ENCODE measurements at places on chromosomes 11 and 22.

GRCh38 chr11:128208329-128209137, 378.8 kb downstream of the ETS1 start:
- no peak for DNase-seq

GRCh38 chr11:15149050-15149449, 34.3 kb downstream of the INSC start:
- DNase-seq, result no peak

GRCh38 chr22:30675436-30675835, 7.8 kb upstream of the DUSP18 start:
- DNase-seq, result no peak

GRCh38 chr11:64413417-64413816, 54.5 kb downstream of the RPS6KA4 start:
- DNase-seq, result no peak

DNA sequence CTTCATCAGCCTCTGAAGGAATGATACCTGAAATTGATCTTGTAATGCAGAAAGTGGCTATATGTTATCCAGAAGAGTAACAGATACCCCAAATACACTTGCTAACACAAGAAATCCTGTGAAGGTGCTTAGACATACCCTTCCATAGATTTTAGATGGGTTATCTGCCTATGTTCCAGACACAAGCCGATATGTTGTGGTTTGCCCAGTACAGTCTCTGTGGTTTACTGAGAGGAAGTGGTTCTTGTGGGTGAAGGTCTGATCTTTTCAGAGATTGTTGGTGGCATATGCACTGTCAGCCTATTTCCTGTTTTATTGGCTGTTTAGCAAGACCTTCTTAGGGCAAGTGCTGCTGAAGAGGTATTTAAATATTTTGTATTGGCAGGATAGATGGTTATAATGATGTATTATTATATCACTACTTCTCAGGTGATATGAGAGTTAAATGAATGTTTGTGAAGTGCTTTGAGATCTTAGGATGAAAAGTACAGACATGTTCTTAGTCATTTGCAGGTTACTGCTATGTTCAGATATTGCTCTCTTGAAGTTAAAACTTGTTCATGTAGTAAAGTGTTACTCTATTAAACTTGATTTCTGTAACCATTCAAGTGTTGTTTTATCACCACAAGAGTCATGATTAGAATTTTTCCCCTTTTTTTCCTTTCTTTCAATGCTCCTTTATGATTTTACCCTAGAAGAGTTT, 8.2 kb downstream of the ARHGEF12 start:
- DNase-seq, result peak; percentile 95

DNA sequence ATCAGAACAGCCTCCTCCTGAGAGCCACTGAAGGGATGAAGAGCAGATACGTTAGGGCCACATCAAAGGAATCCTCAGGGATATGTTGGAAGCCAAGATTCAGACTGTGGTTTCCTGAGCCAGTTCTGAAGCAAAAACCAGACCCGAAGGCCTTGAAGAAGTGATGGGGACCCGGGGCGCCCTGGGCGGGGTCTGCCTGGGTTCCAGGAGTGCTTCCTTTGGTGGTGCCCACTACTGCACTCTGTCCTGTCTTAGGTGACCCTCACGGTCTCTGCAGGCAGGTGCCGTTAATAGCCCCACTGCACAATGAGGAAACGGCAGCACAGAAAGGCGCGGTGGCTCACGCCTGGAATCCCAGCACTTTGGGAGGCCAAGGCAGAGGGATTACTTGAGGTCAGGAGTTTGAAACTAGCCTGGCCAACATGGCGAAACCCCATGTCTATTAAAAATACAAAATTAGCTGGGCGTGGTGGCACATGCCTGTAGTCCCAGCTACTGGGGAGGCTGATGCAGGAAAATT, 12.9 kb upstream of the SH3BP1 start:
- no peak for DNase-seq

GRCh38 chr11:72784662-72785061, 9.2 kb downstream of the STARD10 start:
- no peak for DNase-seq

DNA sequence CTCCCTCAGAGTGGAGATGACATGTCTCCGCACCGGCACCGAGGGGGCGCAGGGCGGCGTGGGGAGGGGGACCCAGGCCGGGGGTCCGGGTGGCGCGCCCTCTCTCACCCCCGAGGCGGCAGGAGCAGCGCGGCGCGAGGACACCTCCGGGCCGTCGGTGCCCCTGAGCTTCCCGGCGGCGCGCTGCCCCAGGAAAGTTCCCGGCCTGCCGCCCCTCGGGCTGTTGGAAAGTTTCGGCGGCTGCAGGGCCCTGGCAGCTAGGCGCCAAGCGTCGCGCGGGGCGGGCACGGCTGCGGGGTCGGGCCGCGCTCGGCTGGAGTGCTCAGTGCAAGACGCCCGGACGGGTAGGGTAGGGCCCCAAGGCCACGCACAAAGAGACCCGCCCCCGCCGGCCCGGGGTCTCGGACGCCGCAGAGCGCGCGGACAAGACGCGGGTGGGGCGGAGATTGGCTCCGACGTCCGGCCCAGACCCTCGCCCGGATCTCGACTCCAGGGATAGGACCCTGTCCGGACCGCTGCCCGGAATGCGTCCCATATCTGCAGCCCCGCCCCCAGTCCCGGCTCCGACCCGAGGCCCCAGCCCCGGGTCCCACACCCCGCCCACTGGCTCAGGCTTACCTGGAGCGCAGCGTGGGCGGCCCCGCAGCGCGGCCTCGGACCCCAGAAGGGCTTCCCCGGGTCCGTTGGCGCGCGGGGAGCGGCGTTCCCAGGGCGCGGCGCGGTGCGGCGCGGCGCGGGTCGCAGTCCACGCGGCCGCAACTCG, 471 bp downstream of the ARVCF start:
- DNase-seq, result peak; percentile 43

- DNase-seq, result no peak
Measured at GRCh38 chr22:40552070-40552469, 84.4 kb downstream of the MRTFA start.

- DNase-seq, result no peak
Measured at GRCh38 chr11:115718106-115718505, 213.9 kb upstream of the CADM1 start.

DNA sequence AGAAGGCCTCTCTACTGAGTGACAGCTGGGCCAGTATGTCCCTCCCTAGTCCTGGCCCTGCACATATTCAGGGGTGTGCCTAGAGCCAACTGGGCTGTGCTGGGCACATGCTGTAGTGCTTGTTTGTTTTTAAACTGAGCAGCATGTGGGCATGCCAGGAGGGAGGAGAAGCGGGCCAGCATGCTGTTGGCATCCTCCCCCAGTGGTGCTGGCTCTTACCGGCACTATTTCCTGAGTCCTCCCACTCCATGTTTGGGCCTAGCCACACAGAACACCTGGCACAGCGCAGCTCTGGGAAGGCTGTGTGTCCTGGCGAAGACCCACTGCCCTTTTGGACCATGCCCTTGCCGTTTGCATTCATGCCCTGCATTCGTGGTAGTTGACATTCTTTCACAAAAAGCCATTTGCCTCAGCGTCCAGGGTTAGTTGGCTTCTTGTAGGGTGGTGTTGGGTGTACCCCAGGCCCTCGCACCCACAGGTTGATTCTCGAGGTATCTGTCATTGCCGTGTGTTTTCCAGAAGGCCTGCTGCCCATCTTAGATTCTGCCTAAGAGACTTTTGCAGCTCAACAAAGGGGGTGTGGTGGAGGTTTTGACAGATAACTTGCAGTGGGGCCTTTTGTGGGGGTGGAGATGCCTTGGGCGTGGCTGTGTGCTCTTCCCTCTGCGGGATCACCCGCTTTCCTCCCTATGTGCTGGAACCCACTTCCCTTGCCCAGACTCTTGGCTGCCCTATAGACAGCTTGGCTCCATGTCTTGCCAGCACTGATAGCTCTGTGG, 13.6 kb downstream of the DGCR8 start:
- no peak for DNase-seq

- no peak for DNase-seq
Measured at GRCh38 chr11:25535467-25536272, 796.3 kb upstream of the ANO3 start.

GRCh38 chr22:29539105-29539504, 14.5 kb downstream of the THOC5 start:
- no peak for DNase-seq

DNA sequence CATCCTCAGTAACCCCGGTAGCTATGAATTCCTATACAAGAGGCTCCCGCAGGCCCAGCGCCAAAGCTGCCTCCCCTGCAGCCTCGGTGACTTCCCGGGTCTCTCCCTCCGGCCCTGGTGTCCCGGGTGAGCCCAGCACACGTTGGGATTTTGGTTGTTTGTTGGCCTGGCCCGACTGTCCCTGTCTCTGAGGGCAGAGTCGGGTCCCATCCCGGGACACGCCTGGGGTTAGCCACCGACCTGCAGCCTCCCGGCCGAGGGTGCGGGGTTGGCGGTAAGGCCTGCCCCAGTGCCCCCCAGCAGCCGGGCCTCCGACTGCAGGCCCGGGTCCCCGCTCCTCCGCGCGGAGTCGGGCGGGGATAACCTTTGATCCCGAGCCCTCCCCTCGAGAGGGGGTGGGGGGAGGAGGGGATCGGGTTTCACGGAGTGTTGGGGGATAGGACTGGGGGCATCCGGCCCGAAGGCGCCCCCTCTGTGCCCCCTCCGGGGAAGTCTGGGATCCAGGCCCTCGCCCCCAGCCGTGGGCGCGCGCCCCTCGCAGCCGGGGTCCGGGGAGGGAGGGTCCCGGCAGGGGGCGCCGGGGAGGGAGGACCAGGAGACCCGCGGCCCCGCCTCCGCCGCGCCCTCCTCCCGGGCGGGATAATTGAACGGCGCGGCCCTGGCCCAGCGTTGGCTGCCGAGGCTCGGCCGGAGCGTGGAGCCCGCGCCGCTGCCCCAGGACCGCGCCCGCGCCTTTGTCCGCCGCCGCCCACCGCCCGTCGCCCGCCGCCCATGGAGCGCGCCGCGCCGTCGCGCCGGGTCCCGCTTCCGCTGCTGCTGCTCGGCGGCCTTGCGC, at the start of gene FBLN1:
TSS of gene FBLN1 (plus strand) at position 669 of the 835 bp plus-strand sequence. CDS start at position 772, 103 bp downstream.
- no peak for DNase-seq

- no peak for DNase-seq
Measured at GRCh38 chr11:34161812-34162492, 56.5 kb downstream of the NAT10 start.

DNA sequence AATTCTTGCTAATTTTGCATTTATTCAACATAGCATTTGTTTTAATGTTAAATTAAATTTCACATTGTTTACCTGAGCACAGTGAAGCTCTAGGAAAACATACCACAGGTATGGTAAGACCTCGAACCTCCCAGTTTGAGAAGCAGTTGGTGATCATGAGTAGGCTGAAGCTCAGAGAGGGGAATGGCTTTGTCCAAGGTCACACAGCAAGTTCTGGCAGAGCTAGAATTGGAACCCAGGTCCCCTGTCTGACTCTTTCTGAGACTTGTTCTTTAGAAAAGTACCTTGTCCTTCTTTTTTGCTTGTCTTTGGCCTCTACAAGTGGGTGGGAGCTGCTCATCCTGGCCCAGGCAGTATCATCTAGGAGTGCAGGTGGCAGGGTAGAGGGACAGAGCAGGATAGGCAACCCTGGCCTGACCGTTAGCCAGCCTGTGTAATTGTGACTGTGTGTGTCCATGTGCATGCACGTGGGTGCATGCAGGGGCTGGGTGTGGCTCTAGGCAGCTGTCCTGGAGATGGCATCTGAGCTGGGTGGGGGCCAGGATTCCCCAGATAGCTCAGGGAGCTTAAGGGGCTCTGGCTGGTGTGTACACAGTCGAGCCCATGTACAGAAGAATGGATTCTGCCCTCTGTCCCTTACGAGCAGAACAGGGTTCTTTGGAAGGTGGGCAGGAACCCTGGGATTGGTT, 21.6 kb downstream of the PHLDB1 start:
- DNase-seq, result no peak

- DNase-seq, result peak; percentile 76
Measured at GRCh38 chr11:100687630-100688395, 725 bp downstream of the ARHGAP42 start.

- DNase-seq, result no peak
Measured at GRCh38 chr22:32311551-32312071, 46.1 kb upstream of the RFPL3 start.

GRCh38 chr11:76318744-76319384, 62.1 kb downstream of the THAP12 start:
- peak; percentile 83 for DNase-seq

DNA sequence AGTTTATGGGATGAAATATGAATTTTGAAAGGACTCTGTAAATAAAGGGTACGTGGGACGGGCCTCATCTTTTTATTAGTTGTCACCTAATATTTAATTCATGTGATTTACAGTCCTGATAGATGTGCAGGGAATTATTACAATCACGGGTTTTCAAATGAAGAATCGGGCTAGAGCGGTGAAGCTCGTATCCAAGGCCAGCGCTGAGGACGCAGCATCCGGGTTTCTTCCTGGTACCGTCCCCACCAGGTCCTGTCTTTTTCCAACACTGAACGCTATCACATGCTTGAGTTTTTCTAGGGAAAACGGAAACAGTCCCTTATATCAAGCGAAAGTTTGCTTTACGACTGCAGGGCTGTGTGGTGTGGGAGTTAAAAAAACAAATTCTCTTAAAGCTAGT, 787 bp downstream of the SMDT1 start:
- no peak for DNase-seq

DNA sequence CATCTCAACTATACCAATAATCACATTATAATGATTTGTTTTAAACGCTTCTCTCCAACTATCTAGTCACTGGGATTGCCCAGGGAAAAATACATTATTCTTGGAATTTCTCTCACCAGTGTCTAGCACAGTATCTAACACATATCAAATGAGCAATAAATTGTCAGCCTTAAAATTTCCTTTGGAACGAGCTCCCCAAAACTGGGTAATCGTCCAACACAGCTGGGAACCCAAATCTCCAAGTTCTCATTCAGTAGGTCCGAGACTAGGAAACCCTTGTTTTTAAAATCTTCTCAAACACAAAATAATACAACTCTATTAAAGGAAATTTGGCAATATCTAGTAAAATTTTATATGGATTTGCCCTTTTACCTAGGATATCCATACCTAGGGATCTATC, 327.8 kb upstream of the ARHGAP42 start:
- no peak for DNase-seq

GRCh38 chr11:86715611-86716010, 43.2 kb upstream of the ME3 start:
- DNase-seq, result no peak

GRCh38 chr11:132257871-132258270, 887.5 kb downstream of the NTM start:
- DNase-seq, result no peak

- DNase-seq, result no peak
Measured at GRCh38 chr11:96254854-96255253, 88.1 kb downstream of the MAML2 start.

- peak; percentile 92 for DNase-seq
Measured at GRCh38 chr11:60378354-60378753, at the start of gene MS4A7. MS4A7 (plus strand) TSS chr11:60378532; CDS start chr11:60383142, 4,610 bp downstream.

DNA sequence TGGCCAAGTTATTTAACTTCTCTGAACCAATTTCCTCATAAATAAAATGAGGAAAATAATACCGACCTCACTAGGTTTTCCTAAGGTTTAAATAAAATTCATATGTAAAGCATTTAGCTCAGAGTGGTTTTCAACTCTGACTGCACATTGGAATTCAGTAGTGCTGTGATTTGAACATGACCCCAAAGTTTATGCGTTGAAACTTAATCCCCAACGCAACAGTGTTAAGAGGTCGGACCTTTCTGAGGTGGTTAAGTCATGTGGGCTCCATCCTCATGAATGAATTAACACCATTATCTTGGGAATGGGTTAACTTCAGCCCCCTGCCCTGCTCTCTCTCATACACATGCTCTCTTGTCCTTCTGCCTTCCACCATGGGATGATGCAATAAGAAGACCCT, 322.2 kb downstream of the AASDHPPT start:
- DNase-seq, result no peak

GRCh38 chr11:86103808-86104207, 34.9 kb upstream of the PICALM start:
- no peak for DNase-seq

All from KBM-7 (cell line).